Cardiac muscle cell (in vitro differentiated cells and primary cell): ENCODE measurements at places on chromosomes 3 and 15.

- no peak for DNase-seq
Observed at GRCh38 chr15:79539401-79539800, 107.3 kb downstream of the MINAR1 start.

GRCh38 chr3:20975188-20975651 is 775.8 kb downstream of the ZNF385D start:
- no peak for DNase-seq

- peak; percentile 15 for DNase-seq
Observed at GRCh38 chr3:141828890-141829289, 47.6 kb upstream of the ATP1B3 start.

DNA sequence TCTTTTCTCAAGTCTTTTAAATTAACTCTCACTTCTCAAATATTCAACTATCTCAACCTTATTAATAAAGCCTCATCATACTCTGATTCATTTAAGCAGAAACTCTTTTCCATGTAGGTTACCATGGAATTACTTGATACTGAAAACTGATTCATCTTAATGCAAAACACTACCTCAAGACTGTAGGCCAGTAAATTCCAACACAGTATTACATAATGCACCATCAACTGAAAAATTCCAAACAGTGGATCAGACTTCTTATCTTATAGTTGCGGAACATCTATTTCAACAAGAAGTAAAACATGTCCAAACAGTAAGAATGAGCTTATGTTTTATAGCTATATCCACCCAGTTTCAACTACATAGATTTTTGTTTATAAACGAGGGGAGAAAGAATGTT is 124.5 kb downstream of the PEAK1 start:
- no peak for DNase-seq

GRCh38 chr15:78989701-78990240 is 44.9 kb upstream of the CTSH start:
- DNase-seq, result no peak

- no peak for DNase-seq
Observed at GRCh38 chr3:175378348-175378747, 519.2 kb downstream of the NAALADL2 start.
